A172 (cell line): ENCODE measurements at places on chromosomes 12 and 14. TPM values are rescaled to one million over a fixed set of nuclear protein-coding genes. Genes with fewer than 3 reads are reported as not detected.

Gene PPM1A
- total RNA-seq: 12.7 and 19.0 TPM in 2 replicates

Gene SSTR1
- total RNA-seq: not detected in 2 replicates

Gene ZCRB1
- 47.9 and 90.2 TPM in 2 replicates for total RNA-seq

Gene DLK1
- not detected in 2 replicates for total RNA-seq

Gene GON7
- total RNA-seq: 27.8 and 34.1 TPM in 2 replicates

Gene DHRS7
- 62.7 and 69.9 TPM in 2 replicates for total RNA-seq

Gene DTX1
- total RNA-seq: 2.8 and 3.8 TPM in 2 replicates

DNA sequence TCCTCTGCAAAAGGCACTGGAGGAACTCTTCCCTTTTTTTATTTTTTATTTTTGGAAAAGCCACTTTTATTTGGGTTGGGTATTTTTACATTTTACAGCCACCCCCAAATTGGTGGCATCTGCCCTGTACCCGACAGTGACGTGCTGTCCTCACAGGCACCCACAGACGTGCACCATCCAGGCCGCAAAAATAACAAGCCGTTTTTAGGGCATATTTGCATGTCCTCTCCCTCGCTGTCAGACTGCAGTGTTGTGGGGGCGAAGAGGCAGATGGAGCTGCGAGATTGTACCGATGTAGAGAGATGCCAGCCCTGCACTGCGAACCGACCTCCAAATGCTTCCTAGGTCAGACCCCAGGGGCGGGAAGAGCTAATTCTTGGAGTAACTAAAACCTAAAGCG is 12.2 kb downstream of the JDP2 start:
- DNase-seq: no peak

- DNase-seq: no peak
Measured at GRCh38 chr14:38316922-38317321, 61.0 kb upstream of the CLEC14A start.

- no peak for DNase-seq
Measured at GRCh38 chr14:100587763-100588411, 670 bp upstream of the BEGAIN start.

- DNase-seq: no peak
Measured at GRCh38 chr12:65308006-65308405, 29.5 kb downstream of the MSRB3 start.

GRCh38 chr12:113697651-113698509 is 226.2 kb upstream of the LHX5 start:
- DNase-seq: no peak

GRCh38 chr12:32507942-32508320 is 108.6 kb downstream of the FGD4 start:
- no peak for DNase-seq

- DNase-seq: no peak
Measured at GRCh38 chr14:72222046-72222445, 289.8 kb downstream of the RGS6 start.

DNA sequence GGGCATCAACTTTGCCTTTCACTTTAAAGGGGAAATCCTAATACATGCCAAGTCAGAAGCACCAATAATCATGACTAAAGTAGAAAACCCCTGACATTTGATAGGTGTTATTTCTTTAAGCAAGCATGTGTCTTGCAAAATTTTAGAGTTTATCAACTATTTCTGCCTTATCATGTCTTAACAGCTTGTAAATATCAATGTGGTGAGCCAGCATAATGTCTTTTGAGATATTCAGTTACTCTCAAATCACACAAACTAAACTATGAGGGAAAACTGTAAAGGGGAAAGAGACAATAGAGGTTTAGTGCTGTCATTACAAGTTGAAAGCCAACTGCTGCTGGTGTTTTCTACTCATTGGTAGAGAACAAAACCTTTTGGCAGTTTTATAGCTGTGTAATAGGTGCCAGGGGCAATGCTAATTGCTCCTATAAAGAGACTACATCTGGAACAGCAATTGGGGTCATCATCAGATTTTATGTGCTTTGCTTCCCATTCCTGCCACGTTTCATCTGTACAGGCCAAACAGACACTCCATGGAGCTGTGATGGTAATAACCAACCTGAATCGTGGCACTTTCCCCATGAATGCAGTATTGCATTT is 1027.4 kb downstream of the FSCB start:
- DNase-seq: no peak

DNA sequence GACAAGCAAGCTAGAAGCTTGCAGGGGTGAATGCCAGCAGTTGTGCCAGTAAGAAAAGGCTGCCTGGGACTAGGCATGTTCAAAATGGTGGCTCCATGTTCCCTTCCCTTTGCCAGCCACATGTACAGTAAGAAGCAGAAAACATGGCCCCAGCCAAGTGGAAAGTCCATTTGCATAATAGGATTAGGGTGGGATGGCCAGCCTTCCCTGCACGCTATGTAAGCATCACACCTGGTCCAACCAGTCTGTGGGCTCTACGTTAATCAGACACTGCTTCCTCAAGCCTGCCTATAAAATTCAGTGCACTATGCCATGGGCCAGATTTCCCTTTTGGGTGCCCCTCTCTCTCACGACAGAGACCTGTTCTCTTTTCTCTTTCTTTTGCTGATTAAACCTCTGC is 288.4 kb downstream of the GXYLT1 start:
- no peak for DNase-seq
